IPS DF 19.7 (cell line): ENCODE measurements at places on chromosomes 1 and 21.

GRCh38 chr1:111648806-111649205 lies 29.2 kb downstream of the RAP1A start:
- DNase-seq, result no peak

DNA sequence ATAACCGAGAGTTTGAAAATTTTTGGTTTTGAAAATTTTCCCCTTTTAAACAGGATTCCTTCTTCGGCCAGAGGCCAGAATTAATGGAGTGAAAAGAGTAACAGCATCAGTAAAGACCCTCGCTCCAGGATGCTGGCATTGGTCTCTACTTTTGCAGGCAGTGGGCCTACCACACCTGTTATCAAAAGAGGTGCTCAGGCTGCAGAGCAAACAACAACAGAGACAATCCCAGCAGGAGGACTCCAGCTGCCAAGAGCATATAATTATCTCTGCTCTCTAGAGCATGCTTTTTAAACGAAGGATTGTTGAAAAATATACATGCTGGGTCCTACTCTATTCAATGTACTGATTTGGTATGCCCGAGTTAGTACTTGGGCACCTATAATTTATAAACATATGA lies 1048.5 kb downstream of the PLA2G4A start:
- DNase-seq, result no peak

- DNase-seq, result no peak
Measured at GRCh38 chr1:237258871-237259270, 216.9 kb downstream of the RYR2 start.

- DNase-seq, result no peak
Measured at GRCh38 chr1:14516974-14517840, 81.3 kb upstream of the KAZN start.

DNA sequence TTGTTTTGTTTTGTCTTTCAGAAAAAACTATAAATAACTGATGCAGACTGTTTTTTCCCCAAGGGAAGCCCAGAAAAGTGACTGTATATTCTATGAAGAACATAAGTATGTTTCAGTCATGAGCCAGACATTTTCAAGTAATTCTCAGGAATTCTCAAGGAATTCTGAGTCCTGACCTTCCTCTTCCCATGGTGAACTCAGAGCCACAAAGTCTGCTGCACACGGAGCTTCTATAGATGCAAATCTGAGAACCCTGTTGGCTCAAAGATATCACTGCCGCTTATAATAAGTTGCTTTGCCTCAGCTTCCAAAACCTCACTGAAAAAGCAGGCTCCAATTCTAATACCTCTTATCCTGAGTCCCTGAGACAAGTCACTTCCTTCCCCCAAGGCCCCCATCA lies 418.5 kb upstream of the RUNX1 start:
- DNase-seq, result no peak

DNA sequence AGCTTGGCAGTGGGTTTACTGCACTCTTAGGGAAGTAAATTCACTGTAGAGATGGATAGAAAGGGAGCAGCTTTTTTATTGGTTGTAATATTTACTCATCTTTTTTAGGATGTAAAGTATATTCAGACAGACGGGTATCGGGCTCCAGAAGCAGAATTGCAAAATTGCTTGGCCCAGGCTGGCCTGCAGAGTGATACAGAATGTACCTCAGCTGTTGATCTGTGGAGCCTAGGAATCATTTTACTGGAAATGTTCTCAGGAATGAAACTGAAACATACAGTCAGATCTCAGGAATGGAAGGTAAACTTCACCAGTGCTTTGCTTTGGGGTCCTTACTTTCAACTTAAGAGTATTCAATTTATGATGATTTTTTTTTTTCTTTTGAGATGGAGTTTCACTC lies 3.2 kb downstream of the UHMK1 start:
- no peak for DNase-seq

- no peak for DNase-seq
Measured at GRCh38 chr1:219708919-219709543, 96.1 kb upstream of the ZC3H11B start.

DNA sequence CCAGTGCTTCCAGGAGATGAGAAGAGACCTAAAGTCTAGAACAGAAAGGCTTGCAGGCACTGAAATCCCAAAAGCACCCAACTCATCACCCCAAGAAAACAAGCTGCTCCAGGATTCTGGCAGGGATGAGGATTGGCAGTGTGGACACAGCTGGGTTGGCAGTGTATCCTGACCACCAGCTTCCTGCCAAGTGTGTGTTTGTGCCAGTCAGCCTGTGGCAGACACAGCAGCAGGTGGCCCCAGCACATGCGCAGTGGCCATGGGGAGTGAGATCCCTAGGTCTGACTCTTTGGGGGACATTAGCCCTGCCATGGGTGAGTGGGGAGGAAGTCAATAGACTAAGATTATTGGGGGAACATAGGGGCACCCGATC lies 8.7 kb upstream of the SNAPIN start:
- no peak for DNase-seq

- DNase-seq, result no peak
Measured at GRCh38 chr1:234499943-234500245, 20.9 kb upstream of the TARBP1 start.

DNA sequence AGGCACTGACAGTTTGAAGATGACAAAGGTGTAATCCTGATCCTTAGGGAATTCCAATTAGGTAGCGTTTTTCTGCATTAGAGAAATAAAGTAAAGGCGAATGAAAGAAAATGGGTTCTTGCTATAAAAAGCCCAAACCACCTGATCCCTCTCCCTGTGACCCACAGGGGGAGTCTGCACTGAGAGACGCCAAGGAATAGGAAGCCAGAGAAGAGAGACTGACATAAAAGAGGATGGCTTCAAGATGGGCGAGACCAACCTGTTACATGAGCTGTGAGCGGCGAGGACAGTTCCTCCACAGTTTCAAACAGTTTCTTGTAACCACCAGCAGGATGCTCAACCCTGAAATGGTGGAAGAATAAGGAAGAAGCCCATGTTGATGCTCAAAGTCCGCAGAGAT lies 1.4 kb downstream of the RPE65 start:
- no peak for DNase-seq

DNA sequence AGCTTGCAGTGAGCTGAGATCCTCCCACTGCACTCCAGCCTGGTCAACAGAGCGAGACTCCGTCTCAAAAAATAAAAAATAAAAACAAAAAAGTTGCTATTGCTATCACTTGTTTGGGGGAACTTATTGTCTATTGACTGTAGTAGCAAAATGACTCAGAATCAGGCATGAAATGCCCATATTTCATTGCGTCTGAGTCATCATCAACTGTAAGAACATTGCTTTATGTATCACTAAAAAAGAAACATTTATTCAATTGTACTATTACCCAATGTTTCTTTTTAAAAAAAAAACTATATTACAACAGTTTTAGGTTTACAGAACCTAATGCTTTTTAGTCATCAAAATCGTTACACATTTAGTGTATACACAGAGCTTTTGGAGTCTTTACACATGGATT lies 91.0 kb upstream of the FMN2 start:
- DNase-seq, result no peak

GRCh38 chr1:21100481-21100921 lies 76.2 kb downstream of the EIF4G3 start:
- DNase-seq, result no peak

DNA sequence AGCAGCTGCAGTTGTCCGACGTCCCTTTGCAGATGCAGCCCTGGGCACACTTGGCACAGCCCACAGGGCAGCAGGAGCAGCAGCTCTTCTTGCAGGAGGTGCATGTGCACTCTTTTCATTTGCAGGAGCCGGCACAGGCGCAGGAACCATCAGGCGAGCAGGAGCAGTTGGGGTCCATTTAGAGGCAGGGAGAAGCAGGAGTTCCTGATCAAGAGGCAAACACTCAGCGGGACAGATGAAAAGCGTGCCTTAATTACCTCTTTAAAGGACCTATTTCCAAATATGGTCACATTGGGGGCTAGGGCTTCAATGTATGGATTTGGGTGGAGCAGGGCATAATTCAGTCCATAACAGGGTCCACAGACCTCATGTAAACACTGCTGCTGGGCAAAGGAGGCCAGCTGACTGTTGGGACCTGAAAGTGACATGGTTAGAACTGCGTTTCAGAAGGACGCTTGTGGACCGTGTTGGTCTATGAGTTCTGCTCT lies 4.3 kb upstream of the CPLANE2 start:
- DNase-seq, result no peak

- DNase-seq, result no peak
Measured at GRCh38 chr1:230832476-230832875, 35.8 kb downstream of the C1orf198 start.

- no peak for DNase-seq
Measured at GRCh38 chr1:226601456-226601855, 52.9 kb downstream of the STUM start.

GRCh38 chr21:22961258-22961657 lies 1963.0 kb downstream of the NCAM2 start:
- DNase-seq, result no peak

GRCh38 chr1:164087906-164088453 lies 471.0 kb upstream of the PBX1 start:
- no peak for DNase-seq

DNA sequence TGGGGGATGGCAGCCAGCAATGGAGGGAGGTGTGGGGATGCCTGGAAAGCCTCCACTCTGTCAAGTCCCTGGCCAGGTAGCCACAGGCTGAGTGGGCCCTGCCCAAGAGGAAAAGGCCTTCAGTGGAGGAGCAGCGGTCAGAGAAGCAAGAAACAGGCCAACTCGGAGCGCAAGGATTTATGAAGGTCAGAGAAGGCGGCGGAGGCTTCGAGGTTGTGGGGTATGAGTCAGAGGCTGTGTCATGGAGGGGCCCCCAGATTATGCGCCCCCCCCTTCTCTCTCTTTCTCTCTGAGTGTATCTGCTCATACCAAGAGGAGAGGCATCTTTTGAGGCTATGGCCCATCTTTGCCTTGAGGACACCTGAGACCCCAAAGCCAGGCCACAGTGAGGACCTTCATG lies 99.5 kb downstream of the CASZ1 start:
- no peak for DNase-seq

- no peak for DNase-seq
Measured at GRCh38 chr21:36235058-36235582, 78.5 kb downstream of the DOP1B start.

DNA sequence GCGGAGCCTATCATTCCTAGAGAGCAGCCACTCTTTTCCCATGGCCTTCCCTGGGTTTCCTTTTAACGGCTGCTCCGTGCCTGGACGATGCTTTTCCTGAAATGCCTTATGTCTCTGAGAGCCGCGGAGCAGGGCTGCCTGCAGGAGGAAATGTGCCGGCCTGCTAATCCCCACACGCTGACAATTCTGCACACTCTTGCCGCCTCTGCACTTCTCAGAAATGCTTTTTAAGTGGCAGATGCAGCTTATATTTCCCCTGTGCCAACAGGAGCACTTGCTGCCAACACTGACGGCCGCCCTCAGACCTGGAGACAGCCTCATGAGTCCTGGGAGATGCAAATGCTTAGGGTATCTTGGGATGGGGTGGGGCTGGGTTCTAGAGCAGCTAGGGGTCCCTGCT lies 253.2 kb downstream of the GRIK3 start:
- DNase-seq, result no peak

- DNase-seq, result peak; percentile 71
Measured at GRCh38 chr1:151539321-151540020, 638 bp upstream of the TUFT1 start.

DNA sequence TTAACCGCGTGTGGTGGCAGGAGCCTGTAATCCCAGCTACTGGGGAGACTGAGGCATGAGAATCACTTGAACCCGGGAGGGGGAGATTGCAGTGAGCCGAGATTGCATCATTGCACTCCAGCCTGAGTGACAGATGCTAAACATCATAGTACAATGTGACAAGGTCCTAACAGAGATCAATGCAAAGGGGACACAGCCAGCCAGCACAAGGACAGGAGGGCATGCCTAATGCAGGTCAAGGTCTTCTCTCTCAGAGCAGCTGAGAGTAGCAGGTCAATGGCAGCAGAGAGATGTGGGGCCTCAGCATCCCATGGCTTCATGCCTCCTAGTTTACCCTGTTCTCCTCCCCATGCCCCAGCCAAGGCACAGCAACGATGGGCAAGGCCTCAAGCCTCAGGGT lies 3.0 kb upstream of the SMIM11 start:
- no peak for DNase-seq

- no peak for DNase-seq
Measured at GRCh38 chr1:198549866-198550265, 9.4 kb upstream of the ATP6V1G3 start.

- DNase-seq, result no peak
Measured at GRCh38 chr1:192933744-192934143, 124.9 kb downstream of the RGS2 start.

DNA sequence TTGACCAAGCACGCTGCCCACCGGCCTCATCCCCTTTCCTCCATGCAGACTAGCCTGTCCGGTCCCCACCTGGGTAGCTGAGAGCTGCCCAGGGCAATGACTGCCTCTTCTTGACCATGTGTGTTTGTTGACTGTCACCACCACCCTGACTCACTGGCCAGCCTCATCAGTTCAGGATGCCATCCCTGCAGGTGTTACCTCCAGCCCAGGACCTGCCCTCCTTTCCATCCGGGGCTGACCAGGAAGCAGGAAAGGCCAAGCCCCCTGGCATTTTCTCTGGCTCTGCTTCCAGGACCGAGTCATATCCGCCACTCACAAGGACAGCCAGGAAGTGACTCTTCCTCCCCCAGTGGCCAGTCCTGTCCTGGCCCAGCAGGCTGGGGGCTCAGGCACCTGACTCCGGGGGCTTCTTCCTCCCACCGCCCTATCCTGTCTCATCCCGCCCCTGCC lies 17.1 kb downstream of the EPHA2 start:
- no peak for DNase-seq

- DNase-seq, result no peak
Measured at GRCh38 chr1:64087768-64088167, 115.7 kb upstream of the UBE2U start.
